ENCODE measurements at places on chromosomes 5 and 9.

DNA sequence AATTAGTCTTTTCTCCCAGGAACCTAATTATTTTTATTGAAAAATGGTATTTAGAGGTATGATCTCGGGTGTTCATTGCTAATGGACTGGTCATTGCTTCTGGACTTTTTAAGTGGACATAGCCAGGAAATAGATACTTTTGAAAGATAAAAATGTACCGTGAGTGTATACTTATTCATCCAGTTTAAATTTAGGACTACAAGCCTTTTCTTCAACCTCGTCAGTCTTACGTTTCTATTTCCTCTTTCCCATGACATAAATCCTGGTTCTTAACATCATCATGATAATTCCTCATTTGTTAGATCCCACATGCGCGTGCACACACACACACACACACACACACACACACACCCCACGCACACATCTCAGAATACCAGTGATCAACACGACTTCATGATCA, 15.1 kb downstream of the PDE8B start:
- no peak for DNase-seq

DNA sequence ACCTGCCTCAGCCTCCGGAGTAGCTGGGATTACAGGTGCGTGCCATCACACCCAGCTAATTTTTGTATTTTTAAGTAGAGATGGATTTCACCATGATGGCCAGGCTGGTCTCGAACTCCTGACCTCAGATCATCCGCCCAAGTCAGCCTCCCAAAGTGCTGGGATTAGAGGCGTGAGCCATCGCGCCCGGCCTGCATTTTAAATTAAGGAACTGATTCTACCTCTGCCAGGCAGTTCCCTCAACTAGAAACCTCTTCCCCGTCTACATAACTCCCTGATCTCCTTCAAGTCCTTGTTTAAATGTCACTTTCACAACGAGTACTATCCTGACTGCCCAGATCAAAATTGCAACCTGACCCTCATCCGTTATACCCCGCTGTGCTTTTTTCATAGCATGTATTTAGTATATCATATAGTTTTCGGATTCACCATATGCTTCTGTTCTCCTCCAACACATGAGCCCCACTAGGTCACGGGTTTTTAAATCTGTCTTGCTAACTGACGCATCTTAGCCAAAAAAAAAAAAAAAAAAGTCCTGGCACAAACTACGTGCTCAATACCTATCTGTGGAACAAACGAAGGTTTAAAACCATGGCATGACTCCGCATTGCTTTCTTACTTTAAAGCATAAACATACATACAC, 858 bp upstream of the SOWAHA start:
- DNase-seq = no peak

DNA sequence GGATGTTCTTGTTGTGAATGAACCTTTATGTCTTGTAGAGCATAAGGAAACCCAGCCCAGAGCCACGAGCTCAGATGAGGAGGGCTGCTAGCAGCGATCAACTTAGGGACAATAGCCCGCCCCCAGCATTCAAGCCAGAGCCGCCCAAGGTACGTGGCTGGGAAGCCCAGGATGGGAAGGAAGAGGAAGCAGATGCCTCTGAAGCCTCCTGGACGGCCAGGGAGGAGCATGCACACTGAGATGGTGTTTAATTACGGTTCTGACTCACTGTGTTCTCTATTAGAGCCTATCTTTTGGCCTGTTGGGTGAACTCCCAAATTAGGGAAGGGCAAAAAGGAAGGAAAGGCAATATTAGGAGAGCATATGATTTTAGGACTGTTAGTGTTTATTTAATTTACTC, 75.3 kb downstream of the TJP2 start:
- DNase-seq = no peak

- no peak for DNase-seq
These were observed 68.3 kb downstream of the CHSY3 start for GRCh38 chr5:129972465-129973141.

DNA sequence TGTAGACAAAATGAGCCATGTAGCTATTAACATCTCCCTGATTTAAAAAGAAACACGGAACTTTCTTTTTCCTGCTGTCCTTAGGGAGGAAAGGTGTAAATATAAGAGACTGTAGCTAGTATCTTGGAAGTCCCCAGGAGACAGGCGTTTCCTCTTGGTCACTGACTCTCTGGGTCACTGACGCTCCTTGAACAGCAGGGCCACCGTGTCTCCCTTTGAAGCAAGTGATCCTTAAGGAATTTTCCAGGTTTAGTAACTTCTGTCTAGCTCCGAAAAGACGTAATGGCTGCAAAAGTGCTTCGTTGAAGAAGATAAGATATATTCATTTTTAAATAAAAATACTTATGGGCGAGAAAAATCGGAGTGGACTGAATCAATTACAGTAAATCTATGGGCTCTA, 745 bp upstream of the CLTA start:
- DNase-seq = no peak

- no peak for DNase-seq
These were observed 149.2 kb upstream of the NR3C1 start for GRCh38 chr5:143552680-143553079.

DNA sequence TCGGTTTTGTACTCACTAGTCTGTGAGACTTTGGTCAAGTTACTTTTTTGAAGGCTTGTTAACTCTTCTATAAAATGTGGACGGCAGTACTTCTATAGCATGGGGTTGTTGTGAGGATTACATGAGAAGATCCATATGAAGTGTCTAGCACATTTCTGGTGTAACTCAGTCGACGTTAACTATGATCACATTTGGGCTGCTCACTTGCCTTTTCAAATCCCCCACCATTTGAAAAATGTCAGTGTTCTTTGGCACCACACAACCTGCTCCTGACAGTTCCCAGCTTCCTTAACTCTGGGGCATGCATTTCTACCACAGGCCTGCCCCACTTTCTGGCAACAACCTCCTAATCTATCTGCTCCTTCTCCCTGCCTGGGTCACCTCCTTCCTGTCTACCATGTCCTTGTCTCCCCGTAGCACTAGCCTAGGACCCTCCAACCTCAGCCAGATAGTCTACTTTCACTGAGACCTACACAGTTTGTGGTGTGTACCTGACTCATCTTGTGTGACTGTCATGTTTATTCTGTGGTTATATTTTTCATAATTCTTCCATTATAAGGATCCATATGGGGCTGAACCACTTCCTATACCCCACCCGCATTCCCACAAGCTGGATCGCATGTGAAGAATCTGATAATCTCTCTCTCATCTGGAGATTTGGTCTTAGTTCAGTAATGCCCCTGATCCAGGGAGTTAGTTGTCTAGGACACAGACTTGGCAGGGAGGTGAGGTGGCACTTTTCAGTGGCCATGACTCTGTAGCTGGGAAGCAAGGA, 30.2 kb upstream of the BASP1 start:
- no peak for DNase-seq

- DNase-seq = no peak
These were observed 155.9 kb downstream of the ERCC6L2 start for GRCh38 chr9:96031366-96031824.

- no peak for DNase-seq
These were observed 164.9 kb downstream of the KCTD16 start for GRCh38 chr5:144335561-144335960.

DNA sequence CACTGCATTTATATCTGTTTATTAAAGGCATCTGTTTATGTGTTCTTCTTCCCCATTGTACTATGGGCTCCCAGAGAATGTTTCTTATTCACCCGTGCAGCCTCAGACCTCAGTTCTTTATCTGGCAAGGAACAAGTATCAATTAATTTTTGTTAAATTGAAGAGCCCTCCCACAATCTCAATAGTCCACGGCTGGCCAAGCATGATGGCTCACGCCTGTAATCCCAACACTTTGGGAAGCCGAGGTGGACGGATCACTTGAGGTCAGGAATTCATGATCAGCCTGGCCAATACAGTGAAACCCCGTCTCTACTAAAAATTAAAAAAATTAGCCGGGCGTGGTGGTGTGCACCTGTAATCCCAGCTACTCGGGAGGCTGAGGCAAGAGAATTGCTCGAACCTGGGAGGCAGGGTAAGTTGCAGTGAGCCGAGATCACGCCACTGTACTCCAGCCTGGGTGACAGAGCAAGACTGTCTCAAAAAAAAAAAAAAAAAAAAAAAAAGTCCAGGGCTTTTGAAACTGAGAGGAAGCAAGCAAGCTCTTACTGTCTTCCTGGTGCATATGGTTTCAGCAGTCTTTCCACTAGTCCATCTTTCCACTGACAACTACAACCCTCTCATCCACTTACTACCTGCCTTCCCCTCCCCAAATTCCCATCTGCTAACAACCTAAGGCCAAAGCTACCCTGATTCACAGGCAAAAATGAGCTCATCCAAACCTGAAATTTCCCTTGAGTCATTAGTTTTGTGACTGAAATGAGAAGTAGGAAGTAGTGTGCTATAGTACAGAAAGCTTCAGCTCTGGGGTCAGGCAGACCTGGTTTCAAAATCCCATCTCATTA, 2.3 kb upstream of the HK3 start:
- no peak for DNase-seq

- DNase-seq = no peak
These were observed 42.4 kb upstream of the RICTOR start for GRCh38 chr5:39116344-39117170.

All from activated CD8-positive, alpha-beta memory T cell treated with anti-CD3 and anti-CD28 coated beads, Interleukin-2, amount 10 ng/mL, durations not matched to agents 7 days and 5 days (primary cell).